Foreskin keratinocyte (primary cell): ENCODE measurements at places on chromosomes 13 and 19.
A peak's percentile ranks its signal among the peaks of the same experiment; 100 is the strongest.

- no peak for DNase-seq
These were observed 83.6 kb downstream of the FGF14 start for GRCh38 chr13:102318233-102318632.

DNA sequence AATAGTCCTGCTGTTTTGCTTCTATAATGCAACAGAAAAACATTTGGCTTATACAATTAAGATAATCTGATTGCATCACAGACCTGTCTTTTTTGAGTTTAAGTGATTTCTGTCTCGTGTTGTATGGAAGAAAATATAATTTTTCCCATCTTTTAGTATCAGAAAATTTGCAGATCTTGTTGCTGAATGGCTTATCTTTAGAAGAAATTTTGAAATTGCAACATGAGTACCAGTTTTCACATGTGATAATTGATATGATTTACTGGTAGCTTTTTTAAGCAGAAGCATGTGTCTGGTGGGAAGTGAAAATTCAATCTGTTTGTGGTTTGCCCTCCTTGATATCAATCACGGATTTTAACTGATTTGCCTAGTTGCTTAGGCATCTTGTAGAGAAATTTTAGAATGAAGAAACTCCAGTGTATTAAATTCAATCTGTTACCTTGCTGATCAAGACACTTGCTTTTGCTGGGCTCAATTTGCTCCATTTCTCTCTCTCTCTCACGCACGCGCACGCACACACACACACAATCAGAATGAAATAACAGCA lies 89.8 kb upstream of the MYCBP2 start:
- no peak for DNase-seq

DNA sequence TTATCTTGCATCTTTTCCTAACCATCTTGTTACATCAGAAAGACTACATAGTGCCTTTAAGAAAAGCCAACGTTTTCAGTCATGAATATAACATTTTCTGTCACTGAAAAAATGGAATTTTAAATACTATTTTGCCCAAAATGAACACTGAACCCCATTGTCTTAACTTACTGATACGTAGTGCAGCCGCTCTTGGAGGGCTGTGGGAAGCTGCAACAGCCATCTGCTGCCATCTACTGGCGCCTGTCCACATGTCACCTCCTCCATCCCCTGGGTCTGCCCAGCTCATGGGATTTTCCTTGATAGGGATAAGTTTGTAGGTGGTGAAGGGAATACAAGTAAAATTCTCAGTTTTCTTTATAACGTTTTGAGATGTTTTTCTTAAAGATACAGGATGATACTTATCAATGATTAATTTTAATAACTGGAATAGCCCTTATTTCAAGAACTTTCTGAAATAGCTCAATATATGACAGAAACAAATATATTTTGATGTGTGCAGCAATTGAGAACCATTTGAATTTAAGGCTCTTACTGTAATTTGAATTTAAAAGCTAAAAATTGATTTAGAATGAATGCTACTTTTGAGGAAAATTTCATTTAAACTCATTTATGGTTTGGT lies 73.7 kb downstream of the GGACT start:
- peak; percentile 9 for DNase-seq

GRCh38 chr13:60590800-60591747 lies 194.1 kb downstream of the TDRD3 start:
- peak; percentile 37 for DNase-seq

- DNase-seq, result no peak
These were observed 10.9 kb downstream of the ARHGEF1 start for GRCh38 chr19:41893899-41894298.

GRCh38 chr13:106466691-106467426 lies 68.6 kb downstream of the EFNB2 start:
- no peak for DNase-seq
